Fibroblast of mammary gland (primary cell): ENCODE measurements at places on chromosomes 12 and 14.

GRCh38 chr12:6343518-6343917 is 1.6 kb upstream of the TNFRSF1A start:
- DNase-seq = no peak

DNA sequence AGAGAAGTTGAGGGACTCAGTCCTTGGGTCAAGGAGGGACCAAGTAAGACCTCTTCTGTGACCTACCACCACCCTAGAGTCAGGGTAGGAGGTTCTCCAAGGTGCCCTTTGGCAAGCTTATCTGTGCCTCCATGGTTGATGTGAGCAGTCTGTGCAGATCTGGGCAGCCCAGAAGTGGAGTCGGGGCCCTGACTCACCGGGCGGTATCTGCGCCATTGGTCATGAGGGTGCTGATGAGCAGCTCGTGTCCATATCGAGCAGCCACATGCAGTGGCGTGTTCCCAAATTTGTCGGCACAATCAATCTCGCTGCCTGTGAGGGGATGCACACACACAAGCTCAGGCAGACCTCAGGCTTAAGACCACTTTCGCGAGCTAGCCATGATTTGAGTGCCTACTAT is 5.1 kb downstream of the ANKRD52 start:
- DNase-seq = no peak

DNA sequence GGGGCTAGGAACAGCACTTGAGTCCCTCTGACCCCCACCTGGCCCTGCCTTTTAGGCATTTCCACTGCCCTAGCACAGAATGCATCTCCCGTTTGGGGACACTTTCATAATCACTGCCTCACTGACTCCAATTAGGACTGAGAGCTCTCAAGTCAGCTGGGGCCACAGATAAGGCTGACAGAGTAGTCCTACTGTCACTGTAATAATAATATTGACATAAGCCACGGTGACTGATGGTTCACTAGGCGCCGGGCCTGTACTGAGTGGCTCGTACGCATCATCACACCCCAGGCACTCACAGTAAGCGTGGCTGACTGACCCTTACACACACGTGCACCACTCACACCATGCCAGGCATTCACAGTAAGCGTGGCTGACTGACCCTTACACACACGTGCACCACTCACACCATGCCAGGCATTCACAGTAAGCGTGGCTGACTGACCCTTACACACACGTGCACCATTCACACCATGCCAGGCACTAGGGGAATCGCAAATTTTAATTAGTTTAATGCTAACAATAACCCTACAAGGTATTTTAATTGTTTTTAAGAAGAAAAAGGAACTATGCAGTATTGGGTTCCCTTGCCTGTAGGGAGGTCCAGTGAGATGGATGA is 87.7 kb downstream of the CHGA start:
- DNase-seq = no peak

DNA sequence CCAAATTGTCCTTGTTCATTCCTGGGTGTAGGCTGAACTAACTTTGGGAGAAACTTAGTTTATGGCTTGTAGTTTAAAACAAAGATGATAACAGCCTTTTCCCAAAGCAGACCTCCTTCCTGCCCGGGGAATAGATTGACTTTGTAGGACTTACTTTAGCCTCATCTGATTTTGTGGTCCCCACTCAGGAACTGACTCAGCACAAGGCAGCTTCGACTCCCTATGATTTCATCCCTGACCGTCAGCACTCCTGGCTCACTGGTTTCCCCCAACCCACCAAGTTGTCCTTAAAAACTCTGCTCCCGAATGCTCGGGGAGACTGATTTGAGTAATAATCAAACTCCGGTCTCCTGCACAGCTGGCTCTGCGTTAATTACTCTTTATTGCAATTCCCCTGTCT is 40.1 kb upstream of the DDHD1 start:
- DNase-seq = peak; percentile 59

DNA sequence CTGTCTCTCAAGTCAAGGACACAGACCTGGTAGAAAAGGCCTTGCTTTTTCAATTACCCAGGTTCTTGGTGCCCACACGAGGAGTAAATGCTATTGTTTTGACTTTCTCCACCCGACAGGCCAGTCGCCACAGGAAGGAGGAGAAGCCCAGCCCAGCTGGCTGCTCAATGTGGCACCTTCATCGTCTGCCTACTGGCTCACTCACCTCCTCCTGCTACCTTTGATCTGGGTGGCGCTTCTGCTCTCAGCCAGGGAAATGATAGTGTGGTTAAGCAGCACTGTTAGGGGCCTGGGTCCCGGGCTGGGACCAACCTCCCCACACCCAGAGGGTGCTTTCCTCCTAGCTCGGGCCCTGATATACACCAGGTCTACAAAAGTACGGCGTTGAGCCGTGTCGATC is 75.0 kb upstream of the FZD10 start:
- no peak for DNase-seq

DNA sequence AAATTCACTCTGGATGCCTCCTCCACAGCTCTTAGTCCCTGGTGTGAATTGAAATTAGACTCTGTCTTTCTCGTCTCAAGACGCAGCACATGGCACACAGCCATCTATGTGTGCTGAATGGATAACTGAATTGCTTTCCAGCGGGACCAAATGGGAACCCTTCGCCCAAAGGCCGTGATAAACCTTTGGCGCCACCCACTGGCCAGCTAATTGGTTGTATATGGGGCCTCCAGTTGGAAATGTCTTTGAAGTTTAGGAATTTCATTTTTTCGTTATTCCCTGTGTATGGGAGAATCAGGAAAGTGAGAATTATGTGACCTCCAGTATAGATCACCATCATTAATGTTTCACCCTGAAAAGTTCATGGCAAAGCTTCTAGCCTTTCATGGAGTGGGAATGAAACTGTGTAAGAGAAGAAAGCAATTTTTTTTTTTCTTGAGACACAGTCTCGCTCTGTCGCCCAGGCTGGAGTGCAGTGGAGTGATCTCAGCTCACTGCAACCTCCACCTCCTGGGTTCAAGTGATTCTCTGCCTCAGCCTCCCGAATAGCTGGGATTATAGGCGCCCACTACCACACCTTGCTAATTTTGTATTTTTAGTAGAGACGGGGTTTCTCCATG is 9.8 kb upstream of the HSP90AA1 start:
- peak; percentile 84 for DNase-seq

GRCh38 chr14:104389326-104390220 is 190.0 kb upstream of the C14orf180 start:
- no peak for DNase-seq

- peak; percentile 65 for DNase-seq
These were observed 718.6 kb upstream of the TBX3 start for GRCh38 chr12:115402443-115403180.

DNA sequence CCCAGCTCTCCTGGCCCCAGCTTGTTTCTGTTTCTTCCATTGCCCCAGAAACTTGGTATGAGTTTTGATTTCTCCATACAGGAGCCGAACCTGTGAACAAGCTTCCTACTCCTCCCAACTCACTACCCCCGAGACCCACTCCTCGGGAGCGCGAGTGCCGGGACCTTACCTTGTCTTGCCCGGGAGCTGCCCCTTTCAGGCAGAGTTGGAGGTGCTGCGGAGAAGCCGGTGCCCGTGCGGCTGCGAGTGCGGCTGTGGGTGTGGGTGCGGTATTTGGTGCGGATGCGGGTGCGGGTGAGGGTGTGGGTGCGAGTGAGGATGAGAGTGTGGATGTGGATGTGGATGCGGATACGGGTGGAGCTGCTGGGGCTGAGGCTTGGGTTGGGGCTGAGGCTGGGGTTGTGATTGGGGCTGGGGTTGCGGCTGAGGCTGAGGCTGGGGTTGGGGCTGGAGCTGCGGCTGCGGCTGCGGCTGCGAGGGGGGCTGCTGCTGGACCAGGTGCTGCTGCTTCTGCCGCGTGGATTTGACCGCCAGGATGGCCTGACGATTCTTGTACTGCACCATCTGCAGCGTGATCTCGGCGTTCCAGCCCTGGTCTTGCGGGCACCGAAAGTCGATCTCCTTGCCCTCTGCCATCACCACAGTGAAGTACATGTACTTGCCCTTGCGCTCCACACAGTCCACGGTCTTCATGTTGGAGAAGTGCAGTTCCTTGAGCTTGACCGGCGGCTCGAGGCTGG is 1.1 kb downstream of the PHLDA1 start:
- peak; percentile 33 for DNase-seq

DNA sequence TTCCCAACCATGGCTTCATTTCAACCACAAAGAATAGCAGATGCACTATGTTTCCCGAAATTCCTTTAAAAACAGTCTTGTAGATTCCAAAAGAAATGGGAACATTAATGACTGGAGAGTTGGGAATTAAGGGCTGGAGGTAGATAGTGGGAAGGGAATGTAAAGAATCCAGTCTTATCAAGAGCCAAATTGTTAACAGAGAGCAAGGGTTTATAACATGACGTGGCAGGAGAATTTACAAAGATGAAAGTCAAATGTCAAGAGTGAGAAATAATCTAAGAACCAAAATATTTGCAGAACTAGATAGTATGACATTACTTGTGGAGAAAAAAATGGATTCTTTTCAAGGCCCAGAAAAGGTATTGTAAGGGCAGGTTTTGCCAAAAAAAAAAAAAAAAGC is 200.9 kb downstream of the GRIN2B start:
- DNase-seq = no peak

- peak; percentile 11 for DNase-seq
These were observed 1352.9 kb downstream of the TMEM121 start for GRCh38 chr14:106879241-106879640.

DNA sequence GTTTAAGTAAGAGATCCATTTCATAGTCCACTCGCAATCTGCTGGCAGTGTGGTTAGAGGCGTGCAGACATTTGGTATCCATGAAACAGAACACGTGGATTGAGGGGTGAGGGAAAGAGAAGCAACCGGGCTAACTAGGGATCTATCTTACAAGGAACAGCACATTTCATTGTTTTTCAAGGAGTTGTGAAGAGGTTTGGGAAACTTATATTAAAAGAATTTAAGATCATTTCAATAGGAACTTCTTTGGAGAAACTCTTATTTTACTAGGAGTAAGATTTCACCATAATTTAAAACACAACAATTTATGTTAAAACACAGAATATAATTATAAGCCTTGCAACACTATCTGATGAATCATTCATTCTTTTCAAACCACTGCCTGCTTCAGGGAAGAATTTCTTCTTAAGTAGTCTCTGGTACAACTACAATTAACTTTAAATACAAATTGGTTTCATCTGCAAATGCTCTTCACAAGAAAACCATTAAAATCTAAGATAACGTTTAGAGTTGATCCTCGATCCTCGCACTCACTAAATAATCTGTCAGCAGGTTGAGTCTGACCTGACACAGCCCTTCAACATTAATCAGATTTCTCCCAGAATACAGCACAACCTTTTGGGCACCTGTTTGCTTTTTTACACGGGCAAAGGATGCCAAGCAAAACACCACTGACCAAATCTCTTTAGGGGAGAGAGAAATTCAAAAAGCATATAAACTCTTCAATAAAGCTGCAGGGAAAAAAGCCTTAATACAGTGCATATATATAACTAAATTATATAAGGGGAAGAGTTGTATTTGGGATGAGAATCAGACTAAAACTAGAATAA is 27.3 kb downstream of the PPTC7 start:
- DNase-seq = peak; percentile 83

DNA sequence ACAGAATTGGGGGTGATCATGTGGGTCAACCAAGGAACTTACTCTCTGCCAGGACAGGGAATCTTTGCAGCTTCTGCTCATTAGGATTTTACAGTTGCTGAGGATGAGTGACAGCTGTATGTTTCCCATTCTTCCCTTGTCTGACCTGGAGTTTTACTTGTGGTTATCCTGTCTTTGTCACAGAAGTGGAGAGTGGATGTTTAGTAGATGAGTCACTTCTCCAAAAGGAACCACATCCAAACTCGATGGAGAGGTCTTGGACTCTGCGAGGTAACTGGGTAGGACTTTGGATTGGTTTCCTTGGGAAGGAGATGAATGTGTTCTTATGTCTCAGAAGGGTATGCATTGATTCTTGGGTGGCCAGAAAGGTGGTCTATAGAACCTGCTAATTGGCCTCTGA is 53.8 kb upstream of the USP44 start:
- DNase-seq = peak; percentile 54

DNA sequence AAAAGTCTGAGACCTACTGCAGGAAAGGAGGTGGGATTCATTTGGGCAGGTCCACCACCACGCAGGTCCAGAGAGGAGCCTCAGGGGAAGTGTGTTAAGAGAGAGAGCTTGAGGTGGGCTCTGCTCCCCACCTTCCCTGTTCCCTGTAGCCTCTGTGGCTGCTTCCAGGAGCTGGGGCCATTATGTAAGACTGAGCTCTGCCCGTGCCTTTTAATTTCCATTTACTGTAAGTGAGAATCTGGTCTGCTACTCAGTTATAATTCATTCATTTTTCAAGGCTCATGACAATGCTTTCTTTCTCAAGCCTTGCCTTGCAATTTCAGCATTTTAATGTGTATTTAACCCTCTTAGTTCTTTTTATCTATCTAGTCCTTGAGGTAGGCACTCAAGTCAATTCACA is 8.3 kb downstream of the SLC4A8 start:
- no peak for DNase-seq

GRCh38 chr12:126545411-126545810 is 1480.2 kb downstream of the AACS start:
- DNase-seq = no peak

GRCh38 chr12:66044731-66045130 is 85.8 kb downstream of the LLPH start:
- peak; percentile 86 for DNase-seq

- peak; percentile 83 for DNase-seq
These were observed 1.0 kb downstream of the ORMDL2 start for GRCh38 chr12:55818886-55819285.

DNA sequence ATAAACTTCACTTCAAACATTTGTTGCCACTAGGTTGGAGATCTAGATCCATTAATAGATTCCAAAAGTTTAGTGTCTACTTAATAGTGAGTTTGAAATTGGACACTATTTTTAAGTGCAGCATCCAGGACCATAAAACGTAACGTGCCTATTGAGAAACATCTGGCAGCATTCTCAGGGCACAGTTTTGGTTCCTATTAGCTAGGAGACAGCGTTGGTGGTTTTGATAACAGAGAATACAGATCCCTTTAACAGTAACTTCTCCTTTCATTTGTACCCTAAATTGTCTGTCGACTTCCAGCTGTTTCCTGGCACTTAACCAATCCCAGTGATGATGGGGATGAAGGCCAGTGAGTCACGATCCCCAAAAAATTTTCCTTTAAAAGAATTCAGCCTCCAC is 25.8 kb downstream of the KCNK10 start:
- DNase-seq = no peak

- DNase-seq = no peak
These were observed 36.4 kb downstream of the PITPNM2 start for GRCh38 chr12:123114304-123115083.
